CD4-positive, alpha-beta T cell treated with Interleukin-6 at 100 ng/mL for 8 hours (primary cell): ENCODE measurements at places on chromosomes 5 and 9.

- DNase-seq = no peak
Measured at GRCh38 chr5:116622375-116623050, 47.9 kb upstream of the SEMA6A start.

GRCh38 chr9:98708103-98708932 is 417 bp downstream of the GABBR2 start:
- no peak for DNase-seq

- DNase-seq = no peak
Measured at GRCh38 chr5:78809444-78809843, 160.9 kb upstream of the LHFPL2 start.

- no peak for DNase-seq
Measured at GRCh38 chr5:39619168-39619818, 194.5 kb upstream of the DAB2 start.

GRCh38 chr5:149810856-149811255 is 80.7 kb downstream of the PPARGC1B start:
- no peak for DNase-seq

DNA sequence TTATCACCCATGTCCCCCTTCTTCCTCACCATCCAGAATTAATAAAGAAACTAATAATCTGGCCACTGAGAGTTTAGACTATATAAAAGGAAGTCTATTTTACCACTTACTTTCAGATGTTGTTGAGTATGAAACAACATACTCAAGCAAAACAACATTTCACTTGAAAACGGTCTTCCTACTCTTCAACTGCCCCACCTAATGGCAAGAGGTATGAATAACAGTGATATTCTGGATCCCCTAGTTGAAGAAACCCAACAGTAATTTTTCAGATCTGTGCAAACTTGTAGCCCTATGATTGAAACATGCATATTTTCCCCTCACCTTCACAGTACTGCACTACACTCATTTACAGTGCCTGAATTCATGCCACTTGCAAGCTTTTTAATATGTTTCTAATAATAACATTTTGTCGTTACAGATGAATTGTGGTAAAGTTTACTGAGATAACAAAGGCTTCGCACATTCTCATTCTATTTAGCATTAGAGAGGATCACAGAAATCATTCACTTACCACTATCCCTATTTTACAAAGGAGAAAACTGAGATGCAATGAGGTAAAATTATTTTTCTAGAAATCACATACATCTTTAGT is 267.9 kb upstream of the PDE4D start:
- DNase-seq = no peak

DNA sequence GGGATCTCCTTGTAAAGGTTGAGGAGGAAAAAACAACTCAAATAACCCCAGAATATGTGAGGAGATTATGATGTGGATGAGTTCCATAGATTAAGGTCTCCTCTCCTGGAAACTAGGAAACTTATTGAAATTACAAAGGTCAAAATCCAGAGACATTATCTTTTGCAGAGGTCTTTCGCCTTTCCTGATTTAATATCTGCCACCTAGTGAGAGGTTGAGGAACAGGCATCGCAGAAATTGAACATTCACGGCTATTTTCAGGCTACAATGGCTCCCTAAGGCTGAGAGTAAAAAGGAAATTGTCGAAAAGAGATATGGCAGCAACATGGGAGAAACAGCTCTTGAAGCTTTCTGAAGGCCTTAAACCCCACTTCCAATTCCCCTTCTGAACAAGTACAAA is 127.5 kb upstream of the PLCXD3 start:
- DNase-seq = no peak

DNA sequence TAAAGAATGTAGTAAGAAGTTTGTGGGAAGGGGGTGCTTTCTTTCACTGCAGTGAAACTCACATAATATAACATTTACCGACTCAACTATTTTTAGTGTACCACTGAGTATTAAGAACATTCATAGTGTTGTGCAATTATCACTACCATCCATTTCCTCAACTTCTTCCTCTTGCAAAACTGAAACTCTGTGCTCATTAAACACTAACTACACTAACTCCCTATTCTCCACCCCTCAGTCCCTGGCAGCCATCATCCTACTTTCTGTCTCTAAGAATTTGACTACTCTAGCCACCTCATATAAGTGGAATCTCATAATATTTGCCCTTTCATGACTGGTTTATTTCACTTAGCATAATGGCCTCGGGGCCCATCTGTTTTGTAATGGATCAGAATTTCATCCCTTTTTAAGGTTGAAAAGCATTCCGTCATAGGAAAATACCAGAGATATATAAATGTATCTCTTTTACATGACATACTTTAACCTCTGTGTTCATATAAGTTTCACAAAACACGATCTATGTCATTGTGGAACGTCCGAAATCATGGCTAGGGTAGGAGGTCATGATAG is 56.3 kb upstream of the DIRAS2 start:
- DNase-seq = no peak

DNA sequence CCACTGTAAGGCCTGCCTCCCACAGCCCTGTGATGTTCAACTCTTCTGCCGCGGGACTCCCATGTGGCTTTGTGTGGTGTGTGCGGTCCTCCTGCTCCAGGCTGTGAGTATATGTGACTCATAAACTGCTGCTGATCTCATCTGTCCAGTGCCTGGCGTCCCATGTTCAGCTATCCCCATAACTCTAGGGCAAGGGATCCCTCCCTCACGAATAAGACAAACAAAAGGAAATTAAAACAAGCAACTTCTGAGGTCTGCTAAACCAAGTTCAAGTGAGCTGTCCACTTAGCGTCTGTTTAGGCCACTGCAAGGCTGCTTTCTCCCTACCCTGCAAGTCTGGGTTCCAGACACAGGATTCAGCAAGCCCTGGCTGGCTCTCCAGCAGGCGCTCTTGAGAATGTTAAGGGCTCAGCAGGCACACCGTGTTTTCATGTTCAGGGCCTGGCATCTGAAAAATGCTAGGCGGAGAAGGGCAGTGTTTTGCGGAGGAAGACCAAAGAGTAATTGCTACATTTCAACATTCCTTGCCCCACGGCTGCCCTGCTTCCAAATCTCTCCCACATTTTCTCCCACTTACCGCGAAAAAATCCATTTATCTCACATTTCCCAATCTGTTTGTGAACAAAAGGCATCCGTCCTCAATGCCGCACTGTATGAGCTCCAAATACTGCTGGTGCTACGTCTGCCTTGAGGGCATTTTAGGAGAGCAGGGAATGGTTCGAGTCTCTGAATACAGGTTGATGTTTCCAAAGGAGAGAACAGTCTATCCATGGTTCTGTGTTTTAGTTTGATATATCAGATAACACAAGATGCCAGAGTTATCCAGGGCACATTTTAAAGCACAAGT is 280.2 kb downstream of the SEMA5A start:
- DNase-seq = no peak

GRCh38 chr9:28092981-28093936 is 520.0 kb upstream of the C9orf72 start:
- DNase-seq = no peak
